Fibroblast of the conjunctiva (primary cell): ENCODE measurements at places on chromosomes 1 and 21.

- DNase-seq = no peak
These were observed 340.6 kb downstream of the SRGAP2C start for GRCh38 chr1:121525355-121525754.

DNA sequence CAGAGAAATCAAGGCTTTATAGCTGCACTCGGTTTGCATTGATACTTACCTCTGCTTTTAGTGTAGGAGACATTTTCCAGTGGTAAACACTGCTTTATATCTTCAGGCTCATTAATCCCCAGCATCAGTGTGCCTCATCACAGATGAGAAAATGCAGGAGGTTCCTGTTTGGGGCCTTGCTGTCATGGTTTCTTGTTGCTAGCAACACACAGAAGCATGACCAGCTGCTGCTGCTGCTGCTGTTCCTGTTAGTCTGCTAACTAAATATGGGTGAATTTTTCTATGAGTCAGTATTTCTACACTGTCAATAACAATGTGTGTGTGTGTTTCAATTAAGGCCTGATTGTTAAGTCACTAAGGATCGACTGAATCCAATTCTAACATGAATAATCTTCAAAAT is 85.8 kb upstream of the RGS1 start:
- peak; percentile 93 for DNase-seq

GRCh38 chr1:235749755-235750300 is 100.2 kb upstream of the GNG4 start:
- DNase-seq = no peak

DNA sequence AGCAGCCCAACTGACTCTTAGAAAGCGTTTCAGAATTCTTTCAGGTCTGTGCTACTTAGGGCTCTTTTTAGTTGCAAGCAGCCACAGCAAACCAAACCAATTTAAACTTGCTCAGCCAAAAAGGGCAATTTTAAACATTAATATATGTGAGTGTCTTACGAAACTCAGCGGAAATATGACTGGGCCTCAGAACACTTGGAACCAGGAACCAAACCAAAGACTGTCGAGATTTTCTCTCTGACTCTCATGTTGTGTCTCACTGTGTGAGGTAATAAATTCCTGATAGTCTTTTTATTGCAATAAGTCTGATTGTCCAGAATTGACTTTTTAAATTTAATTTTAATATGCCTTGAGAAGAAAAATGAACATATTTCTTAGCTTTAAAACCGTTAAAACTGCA is 122.3 kb downstream of the SYF2 start:
- DNase-seq = no peak

DNA sequence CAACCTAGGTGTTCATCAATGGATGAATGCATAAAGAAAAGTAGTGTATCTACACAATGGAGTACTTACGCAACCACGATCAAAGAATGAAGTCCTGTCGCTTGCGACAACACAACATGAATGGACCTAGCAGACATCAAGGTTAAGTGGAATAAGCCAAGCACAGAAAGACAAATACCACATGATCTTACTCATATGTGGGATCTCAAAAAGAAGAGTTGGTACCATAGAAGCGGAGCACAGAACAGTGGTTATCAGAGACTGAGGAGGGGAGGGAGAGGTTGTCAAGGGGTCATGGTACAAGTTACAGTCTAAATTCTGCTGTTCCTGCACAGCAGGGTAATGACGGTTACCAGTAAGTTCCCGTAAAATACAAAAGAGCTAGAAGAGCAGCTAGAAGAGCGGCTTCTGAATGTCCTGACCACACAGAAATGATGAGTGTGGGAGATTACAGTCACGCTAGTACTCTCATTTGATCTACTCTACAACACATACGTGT is 36.7 kb downstream of the NPHP4 start:
- DNase-seq = no peak

GRCh38 chr1:19028110-19028509 is 71.6 kb upstream of the IFFO2 start:
- no peak for DNase-seq
